ENCODE measurements at places on chromosomes 13 and 19.

DNA sequence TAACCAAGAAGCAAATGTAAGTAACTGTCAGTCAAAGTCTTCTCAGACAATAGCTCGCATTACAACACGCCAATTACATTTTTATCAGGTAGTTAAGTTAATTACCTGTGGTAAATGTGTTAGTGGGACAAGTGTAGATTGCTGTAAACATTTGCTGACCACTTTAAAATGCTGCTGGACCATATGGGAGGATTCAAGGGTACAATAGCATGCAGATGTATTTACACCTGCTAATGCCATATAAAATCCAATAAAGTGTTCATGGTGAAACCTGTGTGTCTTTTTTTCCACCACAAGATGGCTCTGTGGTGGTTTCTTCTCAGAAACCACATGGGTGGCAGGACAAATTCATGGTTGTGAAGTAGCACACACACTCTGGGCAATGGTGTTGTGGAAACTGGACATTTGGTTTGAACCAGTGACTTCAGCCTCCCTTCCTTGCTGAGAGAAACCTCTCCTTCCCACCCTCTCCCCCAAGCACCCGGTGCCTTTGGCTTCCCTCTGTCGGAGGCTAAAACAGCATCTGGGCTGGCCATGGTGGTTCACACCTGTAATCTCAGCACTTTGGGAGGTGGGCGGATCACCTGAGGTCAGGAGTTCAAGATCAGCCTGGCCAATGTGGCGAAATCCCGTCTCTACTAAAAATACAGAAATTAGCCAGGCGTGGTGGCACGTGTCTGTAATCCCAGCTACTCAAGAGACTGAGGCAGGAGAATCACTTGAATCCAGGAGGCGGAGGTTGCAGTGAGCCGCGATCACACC is 18.1 kb upstream of the GTF3A start:
- H3K27me3 ChIP-seq = peaks cover 13% of the 10 kb centered on the region
- no peak overlapping the region for H3K27ac ChIP-seq
- H3K4me1 ChIP-seq = peaks cover 4% of the 10 kb centered on the region
- no peak overlapping the region for H3K4me3 ChIP-seq

DNA sequence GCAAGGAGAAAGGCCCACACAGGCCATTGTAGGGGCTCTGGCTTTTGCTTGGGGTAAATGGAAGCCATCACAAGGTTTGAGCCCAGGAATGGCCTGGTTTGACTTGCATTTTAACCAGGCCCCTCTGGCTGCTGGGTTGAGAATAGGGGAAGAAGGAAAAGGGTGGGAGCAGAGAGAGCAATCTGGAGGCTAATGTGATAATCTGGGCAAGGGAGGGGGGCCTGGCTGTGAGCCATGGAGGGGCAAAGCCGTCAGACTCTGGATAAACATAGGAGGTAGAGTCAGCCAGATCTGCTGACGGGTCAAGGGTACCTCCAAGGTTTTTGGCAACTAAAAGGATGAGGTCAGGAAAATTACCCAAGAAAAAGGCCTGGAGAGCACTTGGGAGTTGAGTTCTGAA is 41.6 kb downstream of the RFX2 start:
- H3K4me3 ChIP-seq = no peak overlapping the region
- no peak overlapping the region for H3K27ac ChIP-seq
- H3K27me3 ChIP-seq = peaks cover 5% of the 10 kb centered on the region
- H3K4me1 ChIP-seq = peaks cover 8% of the 10 kb centered on the region
- DNase-seq = no peak
- peaks cover 5% of the 10 kb centered on the region for H3K36me3 ChIP-seq

DNA sequence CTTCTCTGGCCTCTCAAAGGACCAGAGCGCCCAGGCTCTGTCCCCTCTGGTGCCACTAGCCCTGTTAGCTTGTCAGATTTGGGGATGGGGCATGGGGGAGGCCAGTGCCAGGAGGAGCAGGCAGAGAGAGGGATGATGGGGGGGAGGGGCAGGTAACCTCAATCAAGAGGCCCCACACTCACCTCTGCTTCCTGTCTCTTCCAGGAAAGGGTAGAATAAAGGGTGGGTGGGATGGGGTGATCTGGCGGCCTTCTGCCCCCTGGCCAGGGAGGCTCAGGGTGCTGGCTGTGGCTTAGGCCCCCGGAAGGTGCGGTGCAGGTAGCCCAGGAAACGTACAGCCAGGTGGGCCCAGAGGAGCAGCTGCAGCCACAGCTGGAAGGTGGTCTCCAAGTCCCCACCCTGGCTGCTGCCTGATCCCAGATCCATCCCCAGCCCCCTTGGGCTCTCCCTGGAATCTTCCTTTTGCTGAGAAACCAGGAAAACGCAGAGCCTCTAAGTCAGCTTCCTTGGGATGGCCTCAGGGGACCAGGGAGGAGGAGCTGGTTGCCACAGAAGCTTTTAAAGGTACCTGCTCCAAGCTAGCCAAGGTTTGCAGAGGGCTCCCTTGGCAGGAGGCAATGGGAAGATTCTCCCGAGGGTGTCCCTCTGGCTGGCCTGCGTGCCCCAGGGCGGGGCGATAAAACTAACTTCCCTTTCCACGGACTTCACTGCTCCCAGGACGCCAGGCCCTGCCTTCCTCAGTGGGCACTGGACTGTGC is 5.3 kb downstream of the PRKACA start:
- H3K4me1 ChIP-seq = peaks cover 23% of the 10 kb centered on the region
- no peak overlapping the region for H3K27ac ChIP-seq
- DNase-seq = no peak
- H3K4me3 ChIP-seq = no peak overlapping the region
- H3K27me3 ChIP-seq = no peaks in the 10 kb centered on the region

- peaks cover 2% of the 10 kb centered on the region for H3K27me3 ChIP-seq
- DNase-seq = no peak
- H3K4me1 ChIP-seq = peaks cover 2% of the 10 kb centered on the region
- H3K27ac ChIP-seq = no peak overlapping the region
- H3K4me3 ChIP-seq = no peak overlapping the region
- H3K36me3 ChIP-seq = no peaks in the 10 kb centered on the region
Measured at GRCh38 chr13:28477709-28477973, 17.3 kb downstream of the FLT1 start.

- no peak for DNase-seq
- H3K4me3 ChIP-seq = no peak overlapping the region
- H3K27ac ChIP-seq = no peak overlapping the region
Measured at GRCh38 chr19:50728084-50728737, 5.0 kb downstream of the CLEC11A start.

- no peaks in the 10 kb centered on the region for H3K4me1 ChIP-seq
- no peak for DNase-seq
- no peak overlapping the region for H3K27ac ChIP-seq
- H3K4me3 ChIP-seq = no peak overlapping the region
- peaks cover 3% of the 10 kb centered on the region for H3K36me3 ChIP-seq
Measured at GRCh38 chr13:20506696-20507095, 19.0 kb downstream of the CRYL1 start.

DNA sequence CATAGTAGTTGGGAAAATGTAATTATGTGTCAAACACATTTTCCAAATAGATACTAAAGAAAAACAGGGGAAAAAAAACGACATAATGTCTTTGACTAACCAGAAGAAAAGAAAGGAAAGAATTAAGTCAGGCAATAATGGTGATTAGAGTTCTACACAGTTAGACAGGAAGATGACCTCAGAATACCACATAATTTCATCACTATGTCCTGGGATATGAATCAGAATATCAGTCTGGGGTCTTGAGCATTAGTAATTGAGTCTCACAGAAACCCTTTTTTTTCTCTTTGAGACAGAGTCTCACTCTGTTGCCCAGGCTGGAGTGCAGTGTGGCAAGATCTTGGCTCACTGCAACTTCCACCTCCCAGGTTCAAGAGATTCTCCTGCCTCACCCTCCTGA is 503.4 kb downstream of the SLITRK1 start:
- H3K27ac ChIP-seq = no peak overlapping the region
- H3K4me1 ChIP-seq = no peaks in the 10 kb centered on the region
- no peak for DNase-seq
- H3K4me3 ChIP-seq = no peak overlapping the region

DNA sequence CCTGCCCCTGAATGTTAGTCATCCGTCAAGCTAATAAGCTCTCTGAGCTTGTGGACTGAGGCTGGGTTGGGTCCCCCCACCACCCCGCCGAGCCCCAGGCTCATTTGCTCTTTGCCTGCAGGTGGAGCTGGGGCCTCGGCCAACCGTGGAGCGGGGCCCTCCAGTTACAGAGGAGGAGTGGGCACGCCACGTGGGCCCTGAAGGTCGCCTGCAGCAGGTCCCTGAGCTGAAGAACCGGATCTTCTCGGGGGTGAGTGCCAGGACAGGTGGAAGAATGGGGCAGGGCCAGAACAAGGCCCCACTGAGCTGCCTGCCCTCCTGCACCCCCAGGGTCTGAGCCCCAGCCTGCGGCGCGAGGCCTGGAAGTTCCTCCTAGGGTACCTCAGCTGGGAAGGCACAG is 5.1 kb downstream of the TBC1D17 start:
- no peak overlapping the region for H3K4me3 ChIP-seq
- H3K36me3 ChIP-seq = peaks cover 28% of the 10 kb centered on the region
- no peak for DNase-seq
- no peak overlapping the region for H3K27ac ChIP-seq

GRCh38 chr19:29539670-29540069 is 13.9 kb downstream of the VSTM2B start:
- H3K36me3 ChIP-seq = no peaks in the 10 kb centered on the region
- no peaks in the 10 kb centered on the region for H3K4me1 ChIP-seq
- no peak overlapping the region for H3K4me3 ChIP-seq
- DNase-seq = no peak

- no peak overlapping the region for H3K4me3 ChIP-seq
- no peak overlapping the region for H3K27ac ChIP-seq
- DNase-seq = no peak
- H3K36me3 ChIP-seq = no peaks in the 10 kb centered on the region
- H3K27me3 ChIP-seq = no peaks in the 10 kb centered on the region
- no peaks in the 10 kb centered on the region for H3K4me1 ChIP-seq
Measured at GRCh38 chr13:79522583-79522982, 41.6 kb downstream of the NDFIP2 start.
